Kidney capillary endothelial cell (primary cell): ENCODE measurements at places on chromosomes 7 and 10.

- no peak for DNase-seq
Observed at GRCh38 chr10:132626761-132627665, 89.4 kb downstream of the INPP5A start.

GRCh38 chr7:127349881-127350280 lies 42.6 kb downstream of the ZNF800 start:
- DNase-seq, result no peak

GRCh38 chr10:95693071-95693667 lies 558 bp downstream of the TCTN3 start:
- DNase-seq, result peak; percentile 3

- no peak for DNase-seq
Observed at GRCh38 chr7:13524076-13524475, 465.4 kb downstream of the ETV1 start.

DNA sequence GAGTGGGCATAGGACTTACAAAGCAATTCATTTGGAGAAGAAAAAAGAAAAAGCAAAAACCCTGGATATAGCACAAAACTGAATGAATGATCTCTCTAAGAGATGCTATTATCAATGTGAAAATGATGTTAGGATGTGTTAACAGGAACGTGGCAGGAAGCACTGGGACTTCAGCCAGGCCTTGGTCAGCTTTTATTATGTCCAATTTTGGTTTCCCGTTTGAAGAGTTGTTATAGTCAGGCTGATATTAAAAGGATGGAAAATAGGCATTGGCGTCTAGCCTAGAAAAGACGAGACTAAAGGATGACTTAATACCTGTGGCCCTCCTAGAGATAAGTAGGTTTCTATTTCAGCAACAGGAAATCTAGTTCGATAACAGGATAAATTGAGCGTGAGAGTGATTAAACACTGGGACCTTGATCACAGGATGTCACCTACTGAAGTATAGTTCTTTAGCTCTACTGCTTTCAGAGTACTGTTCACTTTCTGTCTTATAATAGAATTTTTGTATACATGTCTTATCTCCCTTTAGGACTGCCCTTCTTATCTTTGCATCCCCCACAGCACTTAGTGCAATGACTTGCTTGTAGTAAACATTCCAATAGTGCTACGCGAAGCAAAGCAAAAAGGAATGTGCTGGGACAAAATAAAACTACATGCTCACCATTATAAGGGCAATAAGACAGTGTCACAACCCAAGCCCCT lies 99.8 kb upstream of the AGBL3 start:
- peak; percentile 9 for DNase-seq
